ENCODE measurements at places on chromosomes 3 and 15.

GRCh38 chr3:157611536-157612076 is 108.4 kb upstream of the VEPH1 start:
- DNase-seq = no peak

DNA sequence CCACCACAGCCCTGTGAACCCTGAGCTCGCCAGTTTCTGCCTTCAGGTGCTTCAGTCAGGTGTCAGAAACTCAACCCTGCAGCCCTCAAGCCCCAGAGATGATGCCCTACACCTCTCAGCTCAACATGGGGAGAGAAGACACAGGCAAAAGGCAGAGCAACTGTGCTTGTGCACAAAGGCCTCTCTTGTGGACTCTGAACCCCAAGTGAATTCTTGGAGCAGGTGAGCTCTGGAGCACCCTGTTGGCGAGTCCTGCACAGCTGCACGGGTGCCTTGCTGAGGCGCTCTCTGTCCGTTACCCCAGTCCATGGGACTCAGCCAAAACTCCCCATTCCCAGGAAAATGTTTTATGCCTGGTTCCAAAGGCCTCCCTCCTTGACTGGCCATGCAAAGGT is 197.0 kb downstream of the KLF13 start:
- no peak for DNase-seq

DNA sequence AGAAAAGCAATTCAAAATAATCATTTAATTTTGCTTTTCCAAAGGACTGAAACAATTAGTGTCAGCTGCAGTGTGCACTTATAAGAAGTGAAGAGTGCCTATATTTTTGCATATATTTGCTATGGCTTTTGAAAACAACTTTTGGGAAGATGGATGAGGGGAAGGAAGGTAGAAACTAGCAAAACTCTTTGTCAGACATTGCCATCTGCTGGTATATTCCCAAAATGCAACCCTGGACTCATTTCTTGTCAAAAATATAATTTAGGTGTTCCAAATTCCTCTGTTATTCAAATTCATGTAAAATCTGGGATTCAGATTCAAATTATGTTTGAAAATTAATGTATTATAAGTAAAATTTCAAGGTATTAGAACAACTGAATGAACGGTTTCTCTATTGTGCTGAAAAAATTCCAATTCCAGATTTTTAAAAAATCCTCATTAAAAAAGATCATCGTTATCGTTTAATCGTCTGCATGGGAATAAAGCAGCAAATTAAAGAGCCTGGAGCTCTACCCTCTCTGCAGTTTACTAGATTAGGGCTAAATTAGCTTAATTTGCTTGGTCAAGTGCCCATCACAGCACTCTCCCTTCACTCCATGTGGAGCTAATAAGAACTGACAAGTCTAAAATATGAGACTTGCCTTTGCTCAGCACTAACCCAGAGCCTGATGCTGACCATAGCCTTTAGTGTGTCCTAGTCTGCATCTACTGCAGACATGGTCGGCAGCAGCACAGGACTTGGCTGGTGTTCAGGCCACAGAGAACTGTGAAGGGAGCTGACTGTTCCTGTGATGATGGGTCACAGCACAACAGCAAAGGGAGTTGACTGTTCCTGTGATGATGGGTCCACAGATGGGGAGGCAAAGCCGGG is 67.9 kb upstream of the MITF start:
- DNase-seq = no peak

GRCh38 chr15:67544475-67544874 is 2.0 kb downstream of the MAP2K5 start:
- DNase-seq = no peak

DNA sequence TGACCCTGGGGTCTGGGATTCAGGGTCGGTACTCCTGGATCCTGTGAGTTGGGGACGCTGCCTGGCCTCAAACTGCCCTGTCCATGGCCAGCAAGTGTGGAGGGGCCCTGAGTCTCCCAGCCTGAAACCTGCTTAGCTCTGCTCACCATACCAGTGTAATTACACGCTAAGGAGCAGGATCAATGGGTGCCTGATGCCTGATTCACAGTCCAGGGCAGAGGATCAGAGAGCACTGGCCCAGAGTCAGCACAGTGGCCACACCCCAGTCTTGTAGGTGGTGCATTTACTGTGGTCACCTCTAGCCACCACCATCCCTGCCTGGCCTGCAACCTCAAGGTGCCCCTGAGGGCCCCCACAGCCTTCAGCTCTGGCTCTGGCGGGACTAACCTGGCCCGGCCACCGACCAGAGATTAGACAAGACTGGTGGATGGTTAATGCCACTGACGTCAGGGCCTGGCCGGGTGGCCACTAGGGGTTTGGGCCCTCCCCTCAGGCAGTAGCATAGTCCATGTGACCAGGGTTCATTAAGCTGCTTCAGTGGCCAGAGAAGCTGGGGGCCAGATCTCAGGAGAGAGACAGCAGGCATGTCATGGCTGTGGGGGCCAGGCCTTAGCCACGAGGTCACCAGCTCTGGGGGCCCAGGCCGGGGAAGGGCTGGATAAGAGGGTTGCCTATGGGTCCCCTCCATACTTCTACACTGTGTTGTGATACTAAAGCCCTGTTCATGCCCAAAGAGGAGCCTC is 3.3 kb upstream of the SLC38A3 start:
- DNase-seq = no peak

DNA sequence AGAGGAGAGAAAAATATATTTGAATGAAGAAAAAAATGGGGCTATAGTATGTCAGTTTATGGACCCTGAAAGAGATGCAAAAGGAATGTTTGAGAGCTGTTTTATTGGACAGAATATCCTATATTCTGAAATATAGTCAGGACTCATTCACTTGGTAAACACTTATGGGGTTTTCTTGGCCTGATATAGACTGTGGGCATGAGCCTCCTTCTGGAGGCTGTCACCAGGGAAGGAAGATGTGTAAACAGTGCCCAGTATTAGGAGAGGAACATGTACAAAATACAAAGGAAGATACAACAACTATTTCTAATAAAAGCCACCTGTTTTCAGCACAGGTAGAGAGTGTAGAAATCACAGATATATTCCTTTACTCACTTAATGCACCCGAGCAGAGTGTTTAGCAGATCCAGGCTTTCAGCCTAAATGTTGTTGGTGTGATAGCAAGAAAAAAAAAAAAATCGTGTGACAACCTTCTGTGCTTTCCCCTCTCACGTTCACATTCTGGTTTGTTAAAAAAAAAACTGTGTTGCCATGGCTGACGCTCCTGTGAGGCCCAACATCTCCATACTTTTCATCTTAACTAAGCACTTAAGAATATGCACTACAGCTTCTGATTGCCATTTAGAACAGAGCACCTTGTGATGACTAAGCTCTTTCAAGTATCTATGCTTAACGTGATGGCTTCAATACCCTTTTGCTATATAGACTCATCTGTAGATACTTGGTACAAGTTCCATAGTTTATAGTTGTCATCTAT is 134.1 kb downstream of the MBNL1 start:
- DNase-seq = no peak

- DNase-seq = no peak
Measured at GRCh38 chr3:72550582-72551262, 297.5 kb downstream of the SHQ1 start.

- no peak for DNase-seq
Measured at GRCh38 chr15:75069301-75069925, 46.0 kb downstream of the PPCDC start.

- DNase-seq = no peak
Measured at GRCh38 chr3:100577382-100578008, 31.9 kb upstream of the ADGRG7 start.

DNA sequence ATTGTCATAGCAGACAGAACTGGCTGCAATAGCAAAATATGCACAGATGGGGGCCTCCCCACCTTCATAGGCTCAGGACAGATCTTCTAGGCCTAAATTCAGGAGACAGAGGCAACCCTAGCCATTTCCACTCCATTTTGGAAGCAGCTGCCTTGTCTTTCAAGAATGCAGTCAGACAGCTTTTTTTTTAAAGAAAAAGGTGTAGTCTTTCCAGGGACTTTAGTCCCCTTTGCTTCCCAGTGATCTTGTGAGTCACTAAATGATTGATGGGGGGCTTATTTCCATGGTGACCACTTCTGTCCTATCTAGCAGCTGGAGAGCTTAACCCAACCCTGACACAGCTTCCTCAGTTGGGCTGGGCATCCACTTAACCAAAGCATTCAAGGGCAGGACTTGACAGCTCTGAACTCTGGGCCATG is 165.9 kb downstream of the TPRG1 start:
- DNase-seq = no peak
